Left forelimb (tissue), 1 donor: ENCODE measurements at places on chromosomes 7 and 10.

GRCh38 chr7:133887459-133887858, 239.7 kb upstream of the LRGUK start:
- no peak for DNase-seq

- no peak for DNase-seq
These were observed 53.9 kb upstream of the CREB5 start for GRCh38 chr7:28358423-28358868.

- no peak for DNase-seq
These were observed 33.0 kb downstream of the WDR37 start for GRCh38 chr10:1089017-1089689.

DNA sequence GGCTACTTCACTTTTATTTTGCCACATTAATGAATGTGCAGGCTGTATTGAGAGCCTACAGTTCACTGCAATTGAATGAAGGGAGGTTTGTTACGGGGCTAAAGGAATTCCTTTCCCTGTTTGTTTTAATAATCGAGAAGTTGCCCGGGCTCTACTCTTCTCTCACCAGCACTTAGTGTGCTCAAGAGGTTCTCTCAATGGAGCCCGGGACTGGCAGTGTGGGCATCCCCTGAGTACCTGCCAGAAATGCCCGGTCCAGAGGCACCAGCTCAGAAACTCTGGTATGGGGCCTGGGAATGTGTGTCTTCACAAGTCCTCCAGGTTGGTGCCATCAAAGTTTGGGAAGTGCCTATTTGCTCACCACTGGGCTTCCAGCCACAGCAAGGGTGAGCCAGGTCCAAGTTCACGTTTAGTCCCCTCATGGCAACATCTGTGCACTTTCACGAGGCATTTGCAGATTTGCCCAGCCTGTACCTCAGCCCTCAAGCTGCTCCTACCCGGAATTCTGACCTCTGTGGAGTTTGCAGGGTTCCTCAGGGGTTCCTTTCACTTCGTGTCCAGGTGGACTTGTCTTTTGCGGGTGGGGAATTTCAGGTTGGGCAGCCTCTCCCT, 622.4 kb downstream of the SDK1 start:
- DNase-seq = no peak

DNA sequence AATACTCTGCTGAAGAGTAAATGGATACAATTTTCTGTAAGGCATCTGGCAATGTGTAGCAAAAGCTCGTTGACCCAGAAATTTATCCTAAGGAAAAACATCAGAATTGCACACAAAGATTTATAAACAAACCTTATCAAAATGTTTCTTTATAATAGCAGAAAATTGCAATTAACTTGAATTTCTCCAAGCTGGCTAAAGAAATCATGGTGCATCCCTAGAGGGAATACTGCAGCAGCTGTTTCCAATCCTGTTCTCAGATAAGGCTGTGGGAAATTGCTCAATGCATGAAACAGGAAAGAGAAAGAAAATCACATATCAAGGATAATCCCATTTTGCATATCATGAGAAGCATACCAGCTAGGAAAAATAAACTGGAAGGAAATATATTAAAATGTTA, 18.7 kb downstream of the TACR2 start:
- DNase-seq = no peak

- peak; percentile 50 for DNase-seq
These were observed 19.5 kb upstream of the PCBD1 start for GRCh38 chr10:70907637-70908405.

DNA sequence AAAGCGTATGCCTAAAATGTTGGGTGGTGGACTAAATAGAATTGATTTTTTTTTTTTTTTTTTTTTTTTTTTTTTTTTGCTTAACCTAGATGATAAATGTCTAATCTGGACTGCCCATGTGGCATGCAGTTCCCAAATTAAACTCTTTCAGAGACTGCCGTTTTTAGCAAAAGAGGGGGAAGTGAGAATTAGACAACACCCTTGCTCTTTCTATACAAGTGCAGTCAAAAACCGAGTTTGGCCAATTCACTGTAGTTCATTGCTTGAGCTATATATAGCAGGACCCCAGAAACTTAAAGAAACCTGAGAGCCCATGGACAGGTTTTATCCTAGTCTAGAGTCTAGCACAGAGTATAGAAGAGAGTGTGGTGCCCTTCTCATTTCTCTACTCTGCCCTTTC, 141.9 kb downstream of the GRM3 start:
- DNase-seq = no peak

- DNase-seq = no peak
These were observed 61.8 kb downstream of the IKZF1 start for GRCh38 chr7:50366311-50366710.

DNA sequence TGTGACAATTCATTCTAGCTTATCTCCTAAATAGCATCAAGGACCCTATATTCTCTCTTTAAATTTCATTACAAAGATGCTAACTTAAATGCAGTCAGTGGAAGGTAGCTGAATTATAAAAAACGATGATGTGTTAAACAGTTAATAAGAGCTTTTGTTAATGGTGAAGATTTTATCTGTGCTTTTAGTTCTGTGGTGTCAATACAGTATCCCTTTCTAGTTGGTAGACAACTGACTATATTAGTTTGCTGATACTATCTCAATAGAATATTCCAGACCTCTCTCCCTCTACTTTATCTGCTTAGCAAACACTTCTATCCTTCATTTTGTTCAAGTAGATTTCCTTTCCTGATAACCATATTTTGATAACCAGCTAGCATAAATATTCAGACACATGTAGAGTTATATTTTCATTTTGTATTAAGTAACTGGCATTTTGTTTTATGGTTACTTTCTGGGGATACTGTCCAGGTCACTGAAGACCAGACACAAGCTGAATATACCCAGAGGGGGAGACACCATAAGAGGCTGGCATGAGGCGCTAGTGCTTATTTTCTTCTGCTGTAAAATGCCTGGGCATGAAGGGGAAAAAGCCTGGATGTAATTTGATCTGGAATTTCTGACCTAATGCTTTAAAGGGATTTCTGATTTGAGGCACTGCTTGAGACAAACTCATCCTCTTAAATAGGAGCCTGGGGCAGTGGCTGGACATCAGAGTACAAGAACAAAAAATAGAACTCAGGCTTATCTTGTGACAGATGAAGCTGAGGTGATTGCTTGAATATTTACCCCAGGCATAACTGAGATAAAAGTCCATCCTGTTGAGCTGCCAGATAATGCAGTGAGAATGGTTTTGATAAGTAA, 197.5 kb downstream of the MALRD1 start:
- no peak for DNase-seq

DNA sequence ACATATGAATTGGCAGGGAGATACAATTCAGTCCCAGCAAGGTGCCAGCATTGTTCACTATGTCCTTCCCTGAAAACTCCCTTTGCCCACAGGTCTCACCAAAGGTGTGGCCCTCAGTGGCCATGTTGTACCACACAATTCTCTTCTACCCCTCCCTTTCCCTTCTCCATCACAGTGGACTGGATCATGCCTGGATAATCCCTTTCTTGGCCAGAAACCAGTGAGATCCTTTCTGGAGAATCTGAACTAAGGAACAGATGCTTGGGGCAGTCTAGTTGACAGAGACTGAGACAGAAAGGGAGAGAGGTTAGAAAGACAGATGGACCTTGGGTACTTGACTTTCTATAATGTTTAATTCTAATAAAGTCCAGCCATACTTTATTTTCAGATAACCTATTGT, 9.5 kb downstream of the NMT2 start:
- DNase-seq = no peak

- no peak for DNase-seq
These were observed 73.4 kb upstream of the NAMPT start for GRCh38 chr7:106358103-106358663.

GRCh38 chr7:65722361-65722792, 150.5 kb upstream of the VKORC1L1 start:
- DNase-seq = no peak

DNA sequence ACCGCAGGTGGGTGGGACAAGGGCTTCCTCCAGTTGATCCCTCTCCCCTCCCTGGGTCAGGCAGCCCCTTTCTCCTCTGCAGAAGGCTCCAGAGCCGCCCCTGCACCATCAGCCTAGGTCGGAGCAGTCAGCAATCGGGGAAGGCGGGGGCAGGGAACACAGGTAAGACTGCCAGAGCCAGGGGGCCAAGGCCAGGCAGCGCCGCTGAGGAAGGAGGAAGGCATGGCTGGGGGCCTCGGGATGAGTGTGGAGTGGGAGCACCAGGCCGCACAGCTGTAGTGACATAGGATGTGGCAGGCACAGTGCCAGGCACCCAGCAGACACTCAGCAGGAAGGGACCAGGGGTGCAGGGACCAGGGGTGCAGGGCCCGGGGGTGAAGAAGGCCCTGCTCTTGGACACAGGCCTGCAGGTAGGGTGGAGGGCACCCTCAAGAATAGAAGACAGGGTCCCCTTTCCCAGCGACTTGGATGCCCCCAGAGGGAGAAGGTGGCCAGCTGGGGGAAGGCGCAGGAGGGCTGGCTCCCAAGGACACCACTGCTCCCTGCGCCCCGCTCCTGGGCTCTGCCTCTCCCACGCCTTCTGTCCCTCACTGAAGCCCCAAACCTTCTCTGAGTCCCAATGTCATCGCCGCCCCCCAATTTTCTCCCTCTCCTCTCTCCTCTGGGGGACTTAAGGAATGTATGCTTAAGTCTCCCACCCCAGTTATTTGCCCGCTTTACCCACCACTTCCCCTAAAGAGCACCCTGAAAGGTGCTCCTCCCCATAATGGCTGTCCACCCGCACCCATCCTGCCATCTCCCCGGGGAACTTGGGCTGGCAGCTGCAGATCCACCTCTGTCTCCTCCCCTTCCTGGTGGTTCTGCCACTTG, 38.5 kb downstream of the CAMK2B start:
- DNase-seq = peak; percentile 46

- DNase-seq = peak; percentile 88
These were observed 364 bp downstream of the ZNF518A start for GRCh38 chr10:96130326-96130995.
